IMR-90 (cell line): ENCODE measurements at places on chromosomes 4 and X. TPM values are rescaled to one million over a fixed set of nuclear protein-coding genes. Genes with fewer than 3 reads are reported as not detected.

GRCh38 chrX:149570668-149571067, 16.6 kb downstream of the MAGEA9B start:
- H3K27ac ChIP-seq, result no peak overlapping the region
- H3K27me3 ChIP-seq, result peaks cover 5% of the 10 kb centered on the region
- no peaks in the 10 kb centered on the region for H3K4me1 ChIP-seq
- peak; percentile 86 for DNase-seq
- H3K36me3 ChIP-seq, result no peaks in the 10 kb centered on the region

PF4V1 gene
- total RNA-seq, result not detected in 2 replicates

DNA sequence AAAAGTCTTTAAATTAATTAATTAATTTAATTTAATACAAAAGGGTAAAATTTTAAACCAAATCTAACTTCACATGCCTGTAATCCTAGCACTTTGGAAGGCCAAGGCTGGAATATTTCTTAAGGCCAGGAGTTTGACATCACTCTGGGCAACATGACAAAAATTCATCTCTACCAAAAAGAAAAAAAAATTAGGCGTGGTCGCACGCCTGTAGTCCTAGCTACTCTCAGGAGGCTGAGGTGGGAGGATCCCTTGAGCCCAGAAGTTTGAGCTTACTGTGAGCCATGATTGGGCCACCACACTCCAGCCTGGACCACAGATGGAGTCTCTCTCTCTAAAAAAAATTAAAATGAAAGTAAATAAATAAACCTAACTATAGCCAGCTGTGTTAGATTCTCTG, 39.2 kb upstream of the ANTXR2 start:
- H3K27ac ChIP-seq, result no peak overlapping the region
- no peaks in the 10 kb centered on the region for H3K27me3 ChIP-seq
- H3K36me3 ChIP-seq, result no peaks in the 10 kb centered on the region
- DNase-seq, result peak; percentile 18
- H3K4me1 ChIP-seq, result peaks cover 6% of the 10 kb centered on the region; the same call in 1 of the 2 replicates

DNA sequence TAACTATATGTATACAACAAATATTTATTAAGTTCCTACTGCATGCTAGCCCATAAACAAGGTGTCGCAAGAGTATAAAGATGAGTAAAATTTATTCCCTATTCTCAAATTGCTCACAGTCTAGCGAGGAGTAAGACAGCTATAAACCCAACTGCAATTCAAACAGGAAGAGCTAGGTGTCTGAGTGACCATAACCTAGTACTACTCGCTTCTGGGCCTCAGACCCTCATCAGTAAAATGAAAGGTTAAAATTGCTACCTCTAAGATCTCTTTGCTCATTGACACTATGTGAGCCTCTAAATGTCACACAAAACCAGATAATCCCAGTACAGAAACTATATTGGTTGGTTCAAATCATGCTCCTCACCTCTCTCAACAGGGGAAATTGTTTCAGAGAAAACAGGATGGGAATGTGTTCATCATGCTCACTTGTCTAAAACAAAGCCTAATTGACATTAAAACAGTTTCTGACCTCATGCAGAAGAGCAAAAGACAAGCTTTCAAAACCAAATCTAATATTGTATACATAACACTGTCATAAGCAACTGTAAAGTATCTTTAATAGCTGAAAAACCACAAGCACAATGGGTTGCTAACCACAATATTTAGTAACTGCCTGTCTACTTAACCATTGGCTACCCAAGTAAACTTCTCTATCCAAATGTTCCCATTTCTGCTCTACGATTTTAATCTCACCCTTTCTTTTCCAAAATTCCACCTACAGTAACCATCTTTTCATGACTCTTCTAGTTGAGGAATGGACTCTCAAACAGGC, 264.6 kb upstream of the FMR1 start:
- H3K4me1 ChIP-seq, result no peaks in the 10 kb centered on the region
- H3K36me3 ChIP-seq, result no peaks in the 10 kb centered on the region
- H3K27me3 ChIP-seq, result no peaks in the 10 kb centered on the region
- DNase-seq, result no peak
- H3K4me3 ChIP-seq, result no peak overlapping the region

IL21 gene
- not detected in 2 replicates for total RNA-seq

DNA sequence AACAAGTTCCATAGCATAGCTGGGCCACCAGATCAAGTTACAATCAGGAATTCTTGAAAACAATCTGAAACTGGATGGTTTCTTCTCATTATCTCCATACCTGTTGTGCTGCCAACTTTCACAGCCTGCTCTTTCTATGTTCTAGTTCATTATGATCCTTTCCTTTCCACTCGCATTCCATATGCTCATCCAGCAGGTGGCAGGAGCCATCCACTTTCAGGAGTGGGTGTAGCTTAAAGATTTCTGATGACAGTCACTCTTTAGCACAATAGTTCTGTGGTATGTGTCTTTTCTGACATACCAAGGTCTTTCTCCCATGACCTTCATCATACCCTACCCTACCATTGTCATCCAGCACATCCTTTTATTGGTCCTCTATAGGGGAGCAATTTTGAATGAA, 46.4 kb downstream of the PAGE2 start:
- no peak overlapping the region for H3K4me3 ChIP-seq
- peaks cover 8% of the 10 kb centered on the region for H3K27me3 ChIP-seq
- H3K36me3 ChIP-seq, result no peaks in the 10 kb centered on the region
- no peak overlapping the region for H3K27ac ChIP-seq
- H3K4me1 ChIP-seq, result no peaks in the 10 kb centered on the region

DNA sequence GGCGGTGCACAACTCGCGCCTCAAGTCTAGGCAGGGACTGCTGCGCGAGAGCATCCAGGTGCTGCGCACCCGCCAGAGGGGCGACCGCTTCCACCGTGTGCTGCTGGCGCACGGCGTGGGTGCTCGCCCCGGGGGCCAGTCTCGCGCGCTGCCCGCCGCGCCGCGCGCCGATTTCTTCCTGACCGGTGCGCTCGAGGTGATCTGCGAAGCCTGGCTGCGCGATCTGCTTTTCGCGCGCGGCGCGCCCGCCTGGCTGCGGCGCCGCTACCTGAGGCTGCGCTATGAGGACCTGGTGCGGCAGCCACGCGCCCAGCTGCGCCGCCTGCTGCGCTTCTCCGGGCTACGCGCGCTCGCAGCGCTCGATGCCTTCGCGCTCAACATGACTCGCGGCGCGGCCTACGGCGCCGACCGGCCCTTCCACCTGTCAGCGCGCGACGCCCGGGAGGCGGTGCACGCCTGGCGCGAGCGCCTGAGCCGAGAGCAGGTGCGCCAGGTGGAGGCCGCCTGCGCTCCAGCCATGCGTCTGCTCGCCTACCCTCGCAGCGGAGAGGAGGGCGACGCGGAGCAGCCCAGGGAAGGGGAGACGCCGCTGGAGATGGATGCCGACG, 1.3 kb downstream of the CHST7 start:
- peak overlapping the region; percentile 55 for H3K4me3 ChIP-seq
- DNase-seq, result no peak
- peaks cover 2% of the 10 kb centered on the region; the same call in 1 of the 2 replicates for H3K4me1 ChIP-seq
- H3K27ac ChIP-seq, result no peak overlapping the region
- no peaks in the 10 kb centered on the region for H3K27me3 ChIP-seq
- no peaks in the 10 kb centered on the region for H3K36me3 ChIP-seq

DNA sequence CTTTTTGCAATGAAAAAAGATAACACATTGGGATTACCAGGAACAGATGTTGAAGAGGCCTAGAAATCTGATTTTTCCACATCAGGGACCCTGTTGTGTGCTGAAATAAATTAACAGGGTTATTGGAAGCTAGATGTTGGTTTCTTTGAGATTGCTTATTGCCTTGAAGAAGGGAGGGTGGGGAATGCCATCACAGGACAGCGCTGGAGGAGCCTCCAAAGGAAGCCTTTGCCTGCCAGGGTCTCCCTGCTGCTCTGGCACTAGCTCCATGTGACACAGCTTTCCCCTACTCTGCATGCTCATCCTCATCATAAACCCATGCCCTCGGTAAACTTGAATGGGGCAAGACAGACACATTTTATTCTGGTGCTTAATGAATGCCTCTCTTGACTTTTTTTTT, 76.1 kb downstream of the MID1IP1 start:
- no peaks in the 10 kb centered on the region for H3K36me3 ChIP-seq
- no peak overlapping the region for H3K4me3 ChIP-seq

DNA sequence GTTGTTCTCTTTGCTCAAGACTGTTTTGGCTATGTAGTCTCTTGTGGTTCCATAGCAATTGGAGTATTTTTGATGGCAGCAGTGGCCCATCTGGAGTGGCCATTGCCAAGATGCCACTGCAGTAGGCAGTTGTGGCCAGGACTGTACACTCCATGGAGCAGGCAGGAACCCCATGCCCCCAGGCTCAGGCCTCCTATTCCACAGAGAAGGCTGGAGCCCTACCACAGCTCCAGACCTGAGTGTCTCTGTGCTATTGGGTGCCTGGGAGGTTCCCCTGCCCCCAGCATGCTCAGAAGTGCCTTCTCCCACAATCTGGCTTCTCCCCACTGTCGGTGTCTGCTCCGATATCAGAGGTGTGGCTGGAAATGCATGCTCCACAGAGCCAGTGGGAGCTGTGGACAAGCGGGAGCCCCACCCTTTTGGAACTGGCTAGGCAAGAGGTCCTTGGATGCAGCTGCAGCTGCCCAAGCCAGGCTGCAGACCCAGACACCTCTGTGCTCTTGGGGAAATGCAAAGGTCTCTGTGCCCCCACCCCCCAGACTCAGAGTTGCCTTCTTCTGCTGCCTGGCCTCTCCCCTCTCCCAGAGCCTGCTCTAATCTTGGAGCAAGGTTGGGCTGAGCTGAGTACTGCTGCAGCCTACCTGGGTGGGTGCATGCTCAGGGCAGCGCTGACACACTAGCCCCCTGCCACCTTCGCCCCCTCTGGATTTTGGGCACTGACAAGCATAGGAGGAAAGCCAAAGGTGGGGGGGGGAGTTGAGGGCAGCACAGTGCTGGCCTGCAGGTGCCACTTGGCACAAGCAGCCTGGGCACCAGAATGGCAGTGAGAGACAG, 46.6 kb upstream of the UBE2NL start:
- H3K36me3 ChIP-seq, result no peaks in the 10 kb centered on the region
- H3K27ac ChIP-seq, result no peak overlapping the region
- H3K4me1 ChIP-seq, result no peaks in the 10 kb centered on the region

GRCh38 chr4:48491514-48492176, 1.6 kb downstream of the ZAR1 start:
- peaks cover 1% of the 10 kb centered on the region for H3K36me3 ChIP-seq
- no peak for DNase-seq
- no peak overlapping the region for H3K27ac ChIP-seq
- peaks cover 53% of the 10 kb centered on the region for H3K27me3 ChIP-seq
- H3K4me3 ChIP-seq, result no peak overlapping the region

- H3K27me3 ChIP-seq, result no peaks in the 10 kb centered on the region
- H3K4me1 ChIP-seq, result no peaks in the 10 kb centered on the region
- no peak overlapping the region for H3K27ac ChIP-seq
- H3K36me3 ChIP-seq, result no peaks in the 10 kb centered on the region
Measured at GRCh38 chr4:42627885-42628646, 28.8 kb downstream of the ATP8A1 start.

DNA sequence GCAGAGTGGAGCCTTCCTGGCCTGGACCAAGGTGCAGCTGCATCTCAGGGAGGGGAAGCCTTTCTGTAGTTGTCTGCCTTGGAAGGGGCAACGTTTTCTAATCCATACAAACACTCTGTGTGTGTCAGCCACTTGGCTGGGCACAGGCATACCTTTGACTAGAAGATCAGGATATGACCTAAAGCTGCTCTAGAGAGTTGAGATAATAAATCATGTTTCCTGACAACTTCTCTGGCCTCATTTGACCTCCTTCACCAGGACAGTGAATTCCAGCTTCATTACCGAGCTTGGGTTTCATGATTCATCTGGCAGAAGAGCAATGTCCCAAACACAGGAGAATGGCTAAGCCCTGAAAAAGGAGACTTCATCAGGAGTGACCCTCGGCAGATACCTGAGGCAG, 89.6 kb upstream of the KIT start:
- no peaks in the 10 kb centered on the region for H3K27me3 ChIP-seq
- no peak overlapping the region for H3K4me3 ChIP-seq
- peak; percentile 83 for DNase-seq
- H3K4me1 ChIP-seq, result peaks cover 9% of the 10 kb centered on the region

GRK4 gene
- 1.6 and 1.7 TPM in 2 replicates for total RNA-seq

DNA sequence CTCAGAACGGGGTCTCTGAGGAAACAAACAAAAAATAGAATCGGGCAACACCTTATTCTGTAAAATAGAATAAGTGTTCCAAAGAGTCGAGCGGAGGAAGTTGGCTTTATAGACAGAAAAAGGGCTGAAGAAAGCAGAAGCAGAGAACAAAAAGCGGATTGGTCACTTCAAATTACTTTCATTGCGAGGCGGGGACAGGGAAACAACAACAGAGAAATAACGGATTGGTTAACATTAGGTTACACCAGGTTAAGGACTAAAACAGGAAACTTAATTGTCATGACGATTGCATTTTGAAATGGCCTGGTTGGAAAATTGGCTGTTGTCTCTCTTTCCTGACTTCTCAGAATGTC, 433 bp upstream of the COQ2 start:
- no peaks in the 10 kb centered on the region for H3K27me3 ChIP-seq
- peak overlapping the region; percentile 74 for H3K4me3 ChIP-seq
- peak; percentile 29 for DNase-seq
- no peaks in the 10 kb centered on the region for H3K36me3 ChIP-seq

DNA sequence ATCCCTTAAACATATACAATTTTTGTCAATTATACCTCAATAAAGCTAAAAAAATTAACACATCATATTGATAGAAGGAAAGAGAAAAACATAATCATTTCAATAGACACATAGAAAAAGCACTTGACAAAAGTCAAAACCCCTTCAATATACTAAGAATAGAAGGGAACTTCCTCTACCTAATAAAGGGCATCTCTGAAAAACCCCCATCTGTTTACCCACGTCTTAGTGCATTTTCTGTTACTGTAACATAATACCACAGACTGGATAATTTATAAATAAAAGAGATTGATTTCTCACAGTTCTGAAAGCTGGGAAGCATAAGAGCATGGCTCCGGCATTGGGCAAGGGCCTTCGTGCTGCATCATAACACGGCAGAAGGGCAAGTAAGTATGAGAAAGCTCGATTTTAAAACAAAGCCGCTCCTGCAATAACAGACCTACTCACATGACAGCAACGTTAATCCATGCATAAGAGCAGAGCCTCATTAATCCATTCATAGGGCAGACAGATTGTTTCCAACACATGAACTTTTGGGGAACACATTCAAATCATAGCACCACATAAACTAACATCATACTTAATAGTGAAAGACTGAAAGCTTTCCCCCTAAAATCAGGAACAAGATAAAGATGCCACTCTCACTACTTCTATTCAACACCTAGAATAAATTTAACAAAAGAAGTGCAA, 15.7 kb downstream of the STEEP1 start:
- H3K4me3 ChIP-seq, result no peak overlapping the region
- no peaks in the 10 kb centered on the region for H3K27me3 ChIP-seq
- no peak overlapping the region for H3K27ac ChIP-seq
- H3K4me1 ChIP-seq, result peaks cover 2% of the 10 kb centered on the region; the same call in 1 of the 2 replicates
- no peak for DNase-seq

CFP gene
- under 0.01 TPM in 2 replicates for total RNA-seq
